ENCODE measurements at places on chromosomes 7 and 10. TPM values are rescaled to one million over a fixed set of nuclear protein-coding genes. Genes with fewer than 3 reads are reported as not detected.

GRCh38 chr10:117568334-117568733 is 25.8 kb downstream of the EMX2 start:
- no peak for DNase-seq
- no peak overlapping the region for H3K27ac ChIP-seq
- no peaks in the 10 kb centered on the region for H3K27me3 ChIP-seq
- no peaks in the 10 kb centered on the region for H3K36me3 ChIP-seq
- no peak overlapping the region for H3K4me3 ChIP-seq

DNA sequence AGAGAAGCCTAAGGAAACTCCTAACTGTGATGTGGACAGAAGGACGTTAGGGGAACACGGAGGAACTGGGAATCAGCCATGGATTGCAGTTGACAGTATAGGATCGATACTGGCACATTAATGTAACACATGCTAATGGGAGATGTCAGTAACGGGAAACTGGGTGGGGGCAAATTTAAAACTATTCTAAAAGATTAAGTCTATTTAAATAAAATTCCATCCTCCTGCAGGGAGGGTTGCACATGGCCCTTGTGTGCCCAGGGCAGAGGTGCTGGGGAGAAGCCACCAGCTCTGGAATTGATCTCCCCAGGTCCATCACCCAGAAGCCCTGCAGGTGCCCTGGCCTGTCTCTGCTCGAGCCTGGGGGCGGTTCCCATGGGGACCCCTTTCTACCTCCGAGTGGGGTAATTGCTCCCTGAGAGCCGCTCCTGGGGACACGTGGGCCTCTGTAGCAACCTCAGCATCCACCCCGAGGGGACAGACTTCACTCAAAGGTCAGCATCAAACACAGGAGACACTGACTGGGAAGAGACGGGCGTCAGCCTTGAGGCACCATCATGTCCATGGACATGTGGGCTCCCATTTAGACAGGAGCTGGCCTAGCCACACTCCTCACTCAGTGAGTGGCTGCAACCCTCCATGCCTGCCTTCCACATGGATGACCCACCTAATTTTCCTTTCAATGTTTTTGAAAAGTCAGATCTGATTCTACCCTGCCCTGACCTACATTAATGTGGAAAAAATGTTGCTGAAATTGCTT is 21.1 kb downstream of the SCART1 start:
- no peak overlapping the region for H3K27ac ChIP-seq
- no peaks in the 10 kb centered on the region for H3K27me3 ChIP-seq
- H3K4me1 ChIP-seq = no peaks in the 10 kb centered on the region

GRCh38 chr10:103203466-103203865 is 10.4 kb upstream of the NT5C2 start:
- H3K27ac ChIP-seq = no peak overlapping the region
- peaks cover 2% of the 10 kb centered on the region for H3K4me1 ChIP-seq
- H3K4me3 ChIP-seq = no peak overlapping the region
- H3K36me3 ChIP-seq = no peaks in the 10 kb centered on the region

SLC26A4 gene
- total RNA-seq = 0.17 TPM

- no peaks in the 10 kb centered on the region for H3K27me3 ChIP-seq
- peaks cover 9% of the 10 kb centered on the region for H3K4me1 ChIP-seq
- H3K36me3 ChIP-seq = no peaks in the 10 kb centered on the region
- no peak overlapping the region for H3K27ac ChIP-seq
These were observed 270.8 kb downstream of the ELFN1 start for GRCh38 chr7:1940863-1941262.
